Osteocyte (in vitro differentiated cells): ENCODE measurements at places on chromosomes 16 and 17. TPM values are rescaled to one million over a fixed set of nuclear protein-coding genes. Genes with fewer than 3 reads are reported as not detected.

Gene SDK2
- total RNA-seq: 16.5 and 19.4 TPM in 2 replicates

Gene GUCY2D
- not detected in 2 replicates for total RNA-seq

Gene PRSS27
- total RNA-seq: 4.2 and 5.5 TPM in 2 replicates

Gene GSG1L
- total RNA-seq: not detected in 2 replicates

Gene PIK3R6
- not detected in 2 replicates for total RNA-seq

Gene ATF7IP2
- total RNA-seq: 7.2 and 11.6 TPM in 2 replicates

GRCh38 chr16:616733-617586 is 13.8 kb upstream of the WFIKKN1 start:
- no peaks in the 10 kb centered on the region for H3K27me3 ChIP-seq
- no peak for DNase-seq
- no peak overlapping the region for H3K4me3 ChIP-seq

GRCh38 chr17:31824766-31825360 is 34.2 kb downstream of the COPRS start:
- H3K4me1 ChIP-seq: peaks cover 9% of the 10 kb centered on the region
- no peak overlapping the region for H3K4me3 ChIP-seq
- DNase-seq: no peak
- H3K27me3 ChIP-seq: no peaks in the 10 kb centered on the region
- H3K27ac ChIP-seq: no peak overlapping the region
- no peaks in the 10 kb centered on the region for H3K36me3 ChIP-seq

- no peak for DNase-seq
- H3K36me3 ChIP-seq: peaks cover 2% of the 10 kb centered on the region
- no peak overlapping the region for H3K4me3 ChIP-seq
- H3K27ac ChIP-seq: no peak overlapping the region
Observed at GRCh38 chr16:89484041-89484501, 6.3 kb downstream of the ANKRD11 start.

DNA sequence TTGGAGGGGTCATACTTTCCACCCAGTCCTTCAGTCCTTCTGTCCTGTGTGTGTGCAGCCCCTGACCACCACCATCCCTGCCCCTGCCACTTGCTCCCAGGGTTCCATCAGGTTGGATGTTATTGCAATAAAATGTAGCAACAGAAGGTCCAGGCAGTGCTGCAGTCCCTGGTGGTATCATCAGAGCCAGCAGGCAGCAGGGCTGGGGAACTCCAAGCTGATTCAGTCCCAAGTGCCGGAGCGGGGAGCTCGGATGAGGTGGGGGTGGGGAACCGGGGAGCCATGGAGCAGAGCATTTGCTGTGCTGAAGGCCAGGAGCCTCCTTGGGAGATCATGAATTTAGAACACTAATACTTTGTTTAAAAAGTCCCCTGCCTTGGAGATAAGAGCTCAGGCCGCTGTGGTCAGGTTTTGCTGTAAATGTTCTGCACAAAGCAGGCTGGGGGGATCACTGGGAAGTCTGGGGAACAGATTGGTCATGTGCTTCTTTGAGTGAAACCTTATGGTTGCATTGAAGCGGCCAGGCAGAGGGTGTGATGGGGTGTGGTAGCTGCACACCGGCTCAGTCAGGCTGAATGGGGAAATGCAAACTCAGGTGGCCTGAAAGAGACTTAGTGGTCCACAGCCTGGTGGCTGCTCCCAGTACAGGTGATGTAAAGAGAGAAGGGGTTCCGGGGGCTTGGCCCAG is 225.9 kb downstream of the SEC14L1 start:
- H3K27me3 ChIP-seq: no peaks in the 10 kb centered on the region
- peaks cover 77% of the 10 kb centered on the region for H3K4me1 ChIP-seq
- H3K4me3 ChIP-seq: no peak overlapping the region
- H3K27ac ChIP-seq: peak overlapping the region; percentile 96

DNA sequence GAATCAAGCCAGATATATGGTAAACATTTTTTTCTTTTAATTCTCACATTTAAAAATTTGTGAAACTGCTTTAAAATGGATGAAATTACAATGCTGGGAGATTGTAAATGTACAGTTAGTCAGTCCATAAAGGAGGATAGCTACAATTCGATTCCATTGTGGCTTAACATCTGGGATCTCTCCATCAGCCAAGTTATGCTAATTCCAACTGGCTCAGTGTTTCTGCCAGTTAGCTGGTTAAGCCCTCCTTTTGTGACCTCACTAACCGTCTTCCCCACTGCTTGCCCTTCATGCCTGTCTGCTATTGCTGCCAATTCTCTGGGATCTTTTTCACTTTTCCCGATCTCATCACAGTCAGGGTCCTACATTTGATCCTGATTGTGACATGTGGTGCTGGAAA is 1347.6 kb downstream of the CDH11 start:
- H3K27ac ChIP-seq: no peak overlapping the region
- H3K4me3 ChIP-seq: no peak overlapping the region

- no peak for DNase-seq
- H3K36me3 ChIP-seq: no peaks in the 10 kb centered on the region
- no peaks in the 10 kb centered on the region for H3K27me3 ChIP-seq
- H3K4me1 ChIP-seq: peaks cover 32% of the 10 kb centered on the region
- no peak overlapping the region for H3K4me3 ChIP-seq
Observed at GRCh38 chr16:17408955-17409441, 61.8 kb downstream of the XYLT1 start.

DNA sequence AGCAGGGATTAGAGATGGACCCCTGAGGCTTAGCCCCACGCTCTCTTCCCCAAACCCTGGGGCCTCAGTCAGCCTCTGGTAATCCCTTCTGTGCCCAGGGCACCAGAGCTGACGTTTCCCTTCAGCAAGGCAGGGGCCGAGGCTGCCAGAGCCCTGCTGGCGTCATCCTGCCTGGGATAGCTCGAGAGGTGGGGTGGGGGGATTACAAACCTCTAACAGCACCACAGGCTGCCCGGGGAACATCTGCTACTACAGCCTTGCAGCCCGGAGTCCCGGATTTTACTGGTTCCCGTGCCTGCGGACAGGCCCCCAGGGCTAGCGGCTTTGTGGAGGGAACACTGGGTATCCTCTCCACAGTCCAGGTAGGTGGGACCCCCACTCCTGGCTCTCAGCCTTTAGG is at the start of gene AANAT:
TSS of gene AANAT (plus strand) at position 238 of the 400 bp plus-strand sequence. CDS start 1,144 bp downstream, outside the sequence.
- no peak for DNase-seq
- no peak within 1 kb of the TSS for H3K27ac ChIP-seq
- no peaks in the 10 kb centered on the region for H3K27me3 ChIP-seq
- peaks cover 4% of the 10 kb centered on the region for H3K4me1 ChIP-seq
- no peaks in the 10 kb centered on the region for H3K36me3 ChIP-seq

DNA sequence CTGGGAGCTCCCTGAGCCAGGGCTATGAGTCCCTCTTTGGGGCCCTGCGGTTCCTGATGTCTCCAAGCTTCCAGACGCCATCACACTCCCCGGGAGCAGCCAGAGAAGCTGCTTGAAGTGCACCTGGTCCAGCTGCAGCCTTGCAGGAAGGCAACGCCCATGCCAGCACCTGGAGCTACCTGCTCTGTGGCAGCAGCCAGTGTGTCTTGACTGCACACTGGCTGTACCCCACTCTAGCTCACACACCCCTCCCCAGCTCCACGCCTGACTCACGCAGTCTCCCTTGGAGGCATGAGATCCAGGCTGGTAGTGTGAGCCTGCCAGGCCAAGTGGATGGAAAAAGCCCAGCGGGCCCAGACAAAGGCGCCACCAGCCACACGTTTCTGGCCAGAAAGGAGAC is 63.3 kb downstream of the USP32 start:
- H3K27me3 ChIP-seq: no peaks in the 10 kb centered on the region
- DNase-seq: no peak
- H3K36me3 ChIP-seq: peaks cover 11% of the 10 kb centered on the region

GRCh38 chr17:76870377-76870714 is 2.1 kb downstream of the MGAT5B start:
- no peak overlapping the region for H3K27ac ChIP-seq
- no peak overlapping the region for H3K4me3 ChIP-seq
- H3K4me1 ChIP-seq: peaks cover 28% of the 10 kb centered on the region
- peaks cover 9% of the 10 kb centered on the region for H3K27me3 ChIP-seq
- DNase-seq: no peak
- no peaks in the 10 kb centered on the region for H3K36me3 ChIP-seq

GRCh38 chr16:52741351-52741750 is 194.4 kb upstream of the TOX3 start:
- no peaks in the 10 kb centered on the region for H3K36me3 ChIP-seq
- no peak overlapping the region for H3K4me3 ChIP-seq
- no peaks in the 10 kb centered on the region for H3K27me3 ChIP-seq
- no peak for DNase-seq

DNA sequence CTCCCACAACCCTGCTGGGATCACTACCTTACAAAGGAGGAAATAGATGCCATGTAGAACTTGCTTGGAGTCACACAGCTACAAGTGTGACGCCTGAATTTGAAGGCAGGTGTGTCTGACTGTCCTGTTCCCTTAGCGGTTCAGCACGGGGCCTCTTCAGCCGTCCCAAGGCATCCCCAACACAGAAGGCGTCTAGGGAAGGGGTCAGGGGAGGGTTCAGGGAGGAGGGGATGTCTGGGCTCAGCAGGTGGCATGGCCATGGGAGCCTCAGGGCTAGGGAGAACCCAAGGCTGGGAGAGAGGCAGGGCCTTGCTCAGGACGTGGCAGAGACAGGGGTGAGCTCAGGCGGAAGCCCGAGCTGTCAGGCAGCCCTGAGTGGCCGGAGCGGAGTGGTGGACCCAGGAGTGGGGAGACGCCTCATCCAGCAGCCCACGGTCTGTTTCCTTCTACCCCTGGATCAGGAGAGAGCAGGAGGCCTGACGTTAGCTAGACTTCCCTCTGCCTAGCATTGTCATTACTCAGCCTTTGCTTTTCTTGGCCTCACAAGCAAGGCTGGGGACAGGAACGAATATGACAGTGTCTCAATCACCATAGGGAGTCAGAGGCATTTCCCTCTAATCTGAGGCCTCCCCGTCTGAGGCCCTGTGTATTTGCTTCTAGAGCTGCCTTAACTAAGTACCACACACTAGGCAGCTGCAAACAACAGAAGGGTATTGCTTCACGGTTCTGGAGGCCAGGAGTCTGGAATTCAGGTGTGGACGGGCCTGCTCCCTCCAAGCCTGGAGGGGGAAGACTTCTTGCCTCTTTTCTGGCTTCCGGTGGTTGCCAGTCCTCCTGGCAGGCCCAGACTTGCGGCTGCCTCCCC is 31.3 kb upstream of the ANKRD40CL start:
- H3K27me3 ChIP-seq: no peaks in the 10 kb centered on the region
- no peak overlapping the region for H3K27ac ChIP-seq
- H3K4me1 ChIP-seq: peaks cover 4% of the 10 kb centered on the region

DNA sequence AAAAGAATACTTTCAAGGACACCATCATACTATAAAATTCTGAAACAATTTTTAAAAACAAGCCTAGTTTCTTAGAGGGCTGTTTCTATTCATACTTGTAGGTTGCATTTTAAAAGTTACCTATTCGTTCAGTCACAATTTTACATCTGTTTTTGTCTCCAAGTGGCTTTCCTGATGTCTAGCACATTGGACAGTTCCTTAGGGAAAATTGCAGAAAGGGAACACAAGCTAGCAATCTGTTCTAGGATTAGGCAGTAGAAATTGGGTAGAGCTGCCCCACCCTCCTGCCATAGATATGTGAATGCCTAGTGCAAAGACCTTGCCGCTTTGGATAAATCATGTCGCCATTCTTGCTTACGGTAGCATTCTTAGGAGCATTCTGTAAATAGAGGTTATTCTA is 358.9 kb downstream of the RBFOX1 start:
- H3K27ac ChIP-seq: no peak overlapping the region
- no peak for DNase-seq
- no peaks in the 10 kb centered on the region for H3K27me3 ChIP-seq
- no peaks in the 10 kb centered on the region for H3K36me3 ChIP-seq

- no peaks in the 10 kb centered on the region for H3K4me1 ChIP-seq
- no peak for DNase-seq
- no peaks in the 10 kb centered on the region for H3K36me3 ChIP-seq
- no peak overlapping the region for H3K27ac ChIP-seq
Observed at GRCh38 chr16:7083096-7083495, 249.5 kb upstream of the RBFOX1 start.

GRCh38 chr17:78900816-78901215 is 2.2 kb downstream of the CEP295NL start:
- no peak for DNase-seq
- no peak overlapping the region for H3K27ac ChIP-seq
- no peak overlapping the region for H3K4me3 ChIP-seq
- H3K27me3 ChIP-seq: no peaks in the 10 kb centered on the region
- peaks cover 60% of the 10 kb centered on the region for H3K4me1 ChIP-seq
- H3K36me3 ChIP-seq: peaks cover 16% of the 10 kb centered on the region

DNA sequence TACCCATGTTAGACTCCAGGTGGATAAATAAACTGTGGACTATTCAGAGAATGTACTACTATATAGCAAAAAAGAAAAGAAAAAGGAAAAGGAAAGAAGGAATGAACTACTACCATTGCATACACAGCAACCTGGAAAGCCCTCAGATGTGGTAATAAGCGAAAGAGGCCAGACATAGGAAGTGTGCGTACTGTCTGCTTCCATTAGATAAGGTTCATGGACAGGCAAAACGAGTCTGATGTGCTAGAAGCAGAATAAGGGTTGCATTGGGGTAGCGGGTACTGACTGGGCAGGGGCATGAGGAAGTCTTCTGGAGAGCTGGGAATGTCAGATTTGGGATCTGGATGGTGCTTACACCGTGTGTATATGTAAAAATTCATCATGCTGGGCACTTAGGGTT is 21.8 kb downstream of the CLEC16A start:
- no peak overlapping the region for H3K27ac ChIP-seq
- H3K36me3 ChIP-seq: peaks cover 24% of the 10 kb centered on the region
- H3K4me3 ChIP-seq: no peak overlapping the region
- no peaks in the 10 kb centered on the region for H3K27me3 ChIP-seq
- DNase-seq: no peak
- H3K4me1 ChIP-seq: peaks cover 5% of the 10 kb centered on the region

- H3K4me1 ChIP-seq: peaks cover 3% of the 10 kb centered on the region
- no peak for DNase-seq
- no peaks in the 10 kb centered on the region for H3K36me3 ChIP-seq
- H3K27ac ChIP-seq: no peak overlapping the region
- H3K4me3 ChIP-seq: no peak overlapping the region
Observed at GRCh38 chr16:1259760-1260068, 3.8 kb downstream of the TPSD1 start.

- no peak overlapping the region for H3K27ac ChIP-seq
- no peaks in the 10 kb centered on the region for H3K4me1 ChIP-seq
- no peak overlapping the region for H3K4me3 ChIP-seq
- H3K27me3 ChIP-seq: peaks cover 63% of the 10 kb centered on the region
- no peaks in the 10 kb centered on the region for H3K36me3 ChIP-seq
- DNase-seq: no peak
Observed at GRCh38 chr17:28467456-28468025, 5.9 kb upstream of the SLC13A2 start.
